ENCODE measurements at places on chromosomes 11 and 22. TPM values are rescaled to one million over a fixed set of nuclear protein-coding genes. Genes with fewer than 3 reads are reported as not detected.
A peak's percentile ranks its signal among the peaks of the same experiment; 100 is the strongest.

The TSGA10IP gene
- total RNA-seq = not detected

The PLAAT3 gene
- total RNA-seq = 3.2 TPM

The FGF19 gene
- total RNA-seq = not detected

- peak; percentile 26 for DNase-seq
Measured at GRCh38 chr11:85663080-85663752, 1.7 kb downstream of the CREBZF start.

GRCh38 chr11:120881596-120881995, 142.3 kb upstream of the TBCEL start:
- DNase-seq = no peak

The MMP11 gene
- 4.0 TPM for total RNA-seq

DNA sequence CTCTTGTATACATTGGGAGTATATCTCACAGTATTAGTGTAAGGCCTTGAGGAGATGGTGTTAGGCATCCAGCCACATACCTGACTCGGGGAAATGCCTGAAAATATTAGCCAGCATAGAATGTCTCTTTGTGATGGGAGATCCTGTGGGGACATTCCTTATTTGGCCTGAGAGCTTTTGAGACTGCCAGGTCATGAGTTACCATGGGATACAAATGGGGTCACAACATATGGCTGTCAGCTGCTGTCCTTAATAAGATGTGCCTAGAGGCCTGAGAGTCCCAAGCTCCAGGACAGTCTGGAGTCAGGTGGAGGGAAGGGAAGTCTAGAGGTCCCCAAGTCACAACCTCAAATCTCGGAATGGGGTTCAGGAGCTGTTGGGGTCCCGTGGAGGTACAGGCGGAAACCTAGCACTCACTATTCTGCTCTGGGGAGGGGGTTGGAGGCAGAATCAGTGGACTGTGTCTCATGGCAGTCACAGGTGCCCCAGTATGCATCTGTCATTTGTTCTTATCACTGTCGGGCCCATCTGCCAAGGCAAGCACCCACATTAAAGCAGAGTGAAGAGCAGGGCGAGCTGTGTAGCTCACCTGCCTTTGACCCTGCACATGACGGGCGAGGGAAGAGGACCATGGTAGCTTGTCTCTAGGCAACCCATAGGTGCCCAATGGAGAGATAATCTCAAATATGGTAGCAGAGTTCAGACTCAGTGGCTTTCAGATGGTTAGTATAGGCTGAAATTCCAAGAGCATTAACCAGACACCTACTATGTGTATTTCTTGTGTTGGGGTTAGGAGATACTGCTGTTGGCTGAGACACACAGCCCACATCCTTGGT, 29.9 kb downstream of the KCNQ1OT1 start:
- DNase-seq = no peak

DNA sequence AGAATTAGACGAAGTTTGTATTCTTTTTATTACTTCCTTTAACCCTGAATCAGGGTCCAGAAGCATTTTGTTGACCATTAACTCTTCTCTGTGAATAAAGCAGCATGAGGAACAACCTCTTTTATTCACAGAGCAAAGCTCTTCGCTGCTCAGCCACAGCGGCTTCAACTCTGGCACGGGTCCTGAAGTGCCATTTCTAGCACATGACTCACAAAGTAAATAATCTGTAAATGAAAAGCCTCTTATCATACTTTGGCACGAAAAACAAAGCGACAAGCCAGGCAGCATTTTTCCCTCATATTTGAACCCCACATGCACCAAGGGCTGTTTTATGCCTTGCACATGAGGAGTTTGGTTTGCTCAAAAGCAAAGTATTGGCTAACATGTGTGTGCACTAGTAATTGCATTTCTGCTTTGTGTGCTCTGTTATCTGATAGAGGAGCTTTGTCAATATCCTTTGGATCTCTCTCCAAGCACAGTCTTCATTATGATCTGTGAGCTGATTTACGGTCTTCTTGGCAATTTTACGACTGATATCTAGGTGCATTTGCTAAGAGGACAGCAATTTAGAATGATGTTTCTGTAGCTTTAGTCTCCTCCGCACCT, 33.0 kb upstream of the APOBEC3A start:
- DNase-seq = no peak

Data from naive thymus-derived CD4-positive, alpha-beta T cell (primary cell).